Diencephalon (tissue), 1 donor: ENCODE measurements at places on chromosomes 3 and 15. TPM values are rescaled to one million over a fixed set of nuclear protein-coding genes. Genes with fewer than 3 reads are reported as not detected.

Gene FRMD5
- total RNA-seq: 27.9 TPM

Gene PLOD2
- total RNA-seq: 45.0 TPM

Gene ONECUT1
- total RNA-seq: 4.6 TPM

Gene ROBO1
- total RNA-seq: 193 TPM

Gene DIS3L
- total RNA-seq: 54.9 TPM

Gene HRG
- not detected for total RNA-seq

Gene PLA2G4E
- not detected for total RNA-seq

Gene BCL2A1
- total RNA-seq: 3.0 TPM

Gene MUSTN1
- not detected for total RNA-seq
